ENCODE measurements at places on chromosomes 16 and 17.
A peak's percentile ranks its signal among the peaks of the same experiment; 100 is the strongest.

DNA sequence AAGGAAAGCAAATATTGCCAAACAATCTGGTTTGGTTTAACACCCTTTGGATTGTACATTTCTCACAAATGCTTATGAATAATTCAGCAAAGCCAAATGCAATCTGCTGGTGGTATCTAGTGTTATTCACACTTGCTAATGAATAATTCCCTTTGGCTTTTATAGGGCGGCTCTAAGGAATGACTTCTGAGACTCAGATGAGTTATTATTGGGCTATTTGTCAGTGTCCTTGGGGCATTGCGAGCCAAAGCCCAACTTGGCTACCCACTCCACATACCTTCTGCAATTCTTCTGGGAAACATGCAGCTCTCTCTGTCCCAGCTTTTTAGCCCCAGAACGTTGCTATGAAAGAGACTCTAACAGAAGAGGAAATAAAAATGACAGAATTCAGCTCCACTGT, 41.1 kb downstream of the FTO start:
- DNase-seq, result no peak

GRCh38 chr16:86479419-86479818, 30.9 kb upstream of the FOXF1 start:
- no peak for DNase-seq

GRCh38 chr16:85485379-85485778, 127.7 kb upstream of the GSE1 start:
- peak; percentile 70 for DNase-seq

DNA sequence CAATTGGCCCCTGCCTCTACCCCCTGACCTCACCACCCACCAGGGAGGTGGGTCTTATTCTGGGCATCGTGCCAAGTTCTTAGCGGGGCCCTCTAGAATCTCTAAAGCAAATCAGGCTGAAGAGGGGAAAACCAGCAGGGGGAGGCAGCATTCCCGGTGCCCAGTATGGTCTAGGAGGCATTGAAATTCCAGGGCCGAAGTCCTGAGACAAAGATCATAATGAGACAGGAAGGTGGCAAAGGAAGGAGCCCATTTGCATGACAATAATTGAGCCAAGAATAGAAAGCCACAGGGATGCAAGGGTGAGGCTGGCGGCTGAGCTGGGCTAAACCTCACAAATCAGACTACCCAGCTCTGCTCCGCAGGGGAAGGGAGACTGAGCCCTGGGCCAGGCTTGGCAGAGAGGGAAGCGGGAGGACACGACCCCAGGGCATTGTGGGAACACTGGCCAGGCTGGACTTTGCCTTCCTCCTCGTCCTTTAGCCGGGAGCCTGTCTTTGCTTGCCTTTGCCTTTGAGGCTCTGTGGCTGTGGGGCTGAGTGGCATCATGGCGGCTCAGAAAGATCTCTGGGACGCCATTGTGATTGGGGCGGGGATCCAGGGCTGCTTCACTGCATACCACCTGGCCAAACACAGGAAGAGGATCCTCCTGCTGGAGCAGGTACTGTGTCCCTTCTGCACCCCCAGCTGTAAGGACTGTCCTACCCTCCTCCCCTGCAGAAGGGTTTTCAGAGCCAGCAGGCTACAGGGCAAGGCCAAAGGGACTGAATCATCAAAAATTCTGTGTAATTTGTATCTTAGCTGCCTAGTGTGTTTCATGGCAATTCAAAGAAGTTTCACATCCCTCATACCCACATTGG, at the start of gene PIPOX:
PIPOX (plus strand) TSS at position 463 of the 860 bp plus-strand sequence; CDS start at position 548, 85 bp downstream.
- DNase-seq, result peak; percentile 98

DNA sequence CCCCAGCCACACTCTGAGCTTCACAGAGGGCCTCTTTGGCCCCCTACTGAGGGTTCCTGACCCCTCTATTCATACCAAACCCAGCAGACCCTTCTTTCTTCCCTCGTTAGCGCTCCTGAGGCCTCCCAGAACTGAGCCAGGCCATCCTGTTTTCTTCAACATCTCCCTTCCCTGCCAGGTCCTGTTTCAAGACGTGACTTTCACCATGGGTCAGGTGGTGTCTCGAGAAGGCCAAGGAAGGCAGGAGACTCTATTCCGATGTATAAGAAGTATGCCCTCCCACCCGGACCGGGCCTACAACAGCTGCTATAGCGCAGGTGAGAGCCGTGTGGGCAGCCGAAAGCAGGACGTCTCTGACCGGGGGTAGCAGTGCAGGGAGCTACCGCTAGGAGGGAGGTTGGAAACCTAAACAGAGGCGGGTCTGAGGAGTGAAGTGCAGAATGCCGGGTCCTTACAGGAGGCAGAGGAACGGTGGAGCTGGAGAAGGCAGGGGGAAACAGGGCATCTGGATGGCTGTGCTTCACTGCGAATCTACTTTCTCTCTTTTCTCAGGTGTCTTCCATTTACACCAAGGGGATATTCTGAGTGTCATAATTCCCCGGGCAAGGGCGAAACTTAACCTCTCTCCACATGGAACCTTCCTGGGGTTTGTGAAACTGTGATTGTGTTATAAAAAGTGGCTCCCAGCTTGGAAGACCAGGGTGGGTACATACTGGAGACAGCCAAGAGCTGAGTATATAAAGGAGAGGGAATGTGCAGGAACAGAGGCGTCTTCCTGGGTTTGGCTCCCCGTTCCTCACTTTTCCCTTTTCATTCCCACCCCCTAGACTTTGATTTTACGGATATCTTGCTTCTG, 1.3 kb upstream of the SENP3 start:
- no peak for DNase-seq

- DNase-seq, result no peak
Measured at GRCh38 chr17:2304931-2305330, 1.2 kb downstream of the SRR start.

DNA sequence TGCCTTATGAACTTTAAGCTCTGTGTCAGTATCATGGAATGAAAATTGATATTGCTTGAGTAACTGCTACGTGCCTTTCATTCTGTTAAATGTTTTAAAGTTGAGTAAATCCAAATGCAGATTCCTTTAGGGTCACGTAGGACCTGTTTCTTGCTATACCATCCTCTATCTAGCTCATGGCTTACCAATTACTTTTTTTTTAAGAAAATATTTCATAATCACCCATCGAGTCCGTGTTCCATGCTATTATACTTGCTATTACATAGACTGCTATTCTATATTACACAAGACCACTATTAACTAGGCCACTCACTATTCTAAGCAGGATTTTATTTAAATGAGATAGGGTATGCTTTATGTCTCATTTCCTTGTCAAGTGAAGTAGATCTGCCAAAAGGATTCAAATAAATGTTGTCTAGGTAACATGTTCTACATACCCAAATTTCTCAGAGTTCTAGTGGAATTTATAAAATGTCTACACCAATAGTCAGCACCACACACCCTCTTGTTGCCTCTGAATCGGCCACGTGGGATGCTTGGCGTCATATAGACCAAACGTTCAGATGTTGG, 11.9 kb downstream of the ANKFN1 start:
- DNase-seq, result no peak

GRCh38 chr17:77190576-77190975, 49.8 kb downstream of the SEC14L1 start:
- DNase-seq, result no peak

DNA sequence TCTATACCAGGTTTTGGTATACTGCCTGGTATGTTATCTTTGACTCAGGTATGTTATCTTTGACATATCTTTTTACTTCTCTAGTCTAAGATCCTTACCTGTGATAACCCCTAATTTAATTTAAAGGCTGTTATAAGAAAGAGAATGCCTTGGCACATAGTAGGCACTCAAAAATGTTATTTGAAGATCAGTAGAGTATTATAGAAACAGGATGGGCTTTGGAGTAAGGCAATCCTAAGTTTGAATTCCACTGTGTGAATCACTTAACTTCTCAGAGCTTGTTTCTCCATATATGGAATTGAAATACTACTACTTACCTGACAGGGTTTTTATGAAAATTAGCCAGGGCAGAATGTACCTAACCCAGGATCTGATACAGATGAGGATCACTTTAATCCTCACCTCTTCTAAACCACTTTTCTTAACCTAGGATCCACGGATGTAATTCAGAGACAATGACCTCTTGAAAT, 1.2 kb downstream of the BRIP1 start:
- DNase-seq, result no peak

GRCh38 chr16:67423015-67423414, 6.7 kb upstream of the ZDHHC1 start:
- DNase-seq, result no peak

DNA sequence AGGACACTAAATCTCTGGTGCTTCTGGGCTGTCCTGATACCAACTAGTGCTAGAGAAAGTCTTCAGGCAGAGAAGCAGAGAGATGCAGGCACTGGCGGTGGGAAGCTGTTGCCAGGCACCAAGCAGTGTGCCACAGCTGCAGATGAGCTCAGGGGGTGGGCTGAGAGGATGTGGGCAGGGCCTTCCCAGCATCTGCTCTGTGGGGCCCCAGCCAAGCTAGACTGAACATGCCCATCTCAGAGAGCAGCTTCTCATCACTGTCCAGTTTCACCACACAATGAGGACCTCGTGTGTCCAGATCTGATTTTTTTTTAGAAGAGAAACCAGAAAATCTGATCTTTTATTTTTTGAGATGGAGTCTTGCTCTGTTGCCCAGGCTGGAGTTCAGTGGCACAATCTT, 17.1 kb downstream of the PSKH1 start:
- no peak for DNase-seq

DNA sequence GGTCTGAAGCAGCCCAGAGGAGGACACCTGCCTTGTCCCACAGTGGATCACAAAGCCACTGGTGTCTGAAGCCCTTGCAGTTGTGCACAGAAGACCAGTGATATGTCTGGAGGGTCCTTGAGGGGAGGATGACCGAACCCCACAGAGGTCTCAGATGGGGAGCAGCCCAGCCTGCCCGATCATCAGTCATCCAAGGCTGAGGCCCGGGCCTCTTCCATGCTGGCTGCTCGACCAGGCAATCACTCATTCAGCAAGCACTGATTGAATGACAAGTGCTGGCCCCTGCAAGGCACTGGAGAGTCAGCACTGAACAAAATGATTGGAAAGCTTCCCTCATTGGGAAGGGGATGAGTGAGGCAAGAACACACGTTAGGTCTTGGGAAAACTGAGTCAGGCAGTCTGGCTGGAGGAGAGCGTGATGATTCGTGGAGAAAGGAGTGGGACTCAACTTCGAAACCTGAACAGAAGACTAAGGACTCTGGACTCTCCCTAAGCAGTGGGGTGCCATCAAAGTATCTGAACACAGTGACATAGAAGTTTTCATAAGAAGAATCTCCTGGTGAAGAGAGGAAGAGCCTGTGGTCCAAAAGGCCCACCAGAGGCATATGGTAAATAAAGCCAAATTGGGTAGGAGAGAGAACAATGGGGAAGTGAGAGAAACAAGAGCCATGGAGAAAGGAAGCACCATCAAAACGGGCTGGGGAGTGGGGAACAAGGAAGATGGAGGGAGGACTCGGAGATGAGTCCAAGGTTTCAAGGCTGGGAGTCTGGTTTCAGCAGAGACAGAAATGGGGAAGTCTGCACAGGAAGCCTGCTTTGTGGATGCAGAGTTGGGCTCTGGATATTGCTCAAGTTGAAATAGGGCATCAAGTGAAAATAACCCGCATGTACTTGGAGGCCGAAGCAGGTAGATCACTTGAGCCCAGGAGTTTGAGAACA, 10.2 kb downstream of the PIK3R5 start:
- DNase-seq, result no peak

DNA sequence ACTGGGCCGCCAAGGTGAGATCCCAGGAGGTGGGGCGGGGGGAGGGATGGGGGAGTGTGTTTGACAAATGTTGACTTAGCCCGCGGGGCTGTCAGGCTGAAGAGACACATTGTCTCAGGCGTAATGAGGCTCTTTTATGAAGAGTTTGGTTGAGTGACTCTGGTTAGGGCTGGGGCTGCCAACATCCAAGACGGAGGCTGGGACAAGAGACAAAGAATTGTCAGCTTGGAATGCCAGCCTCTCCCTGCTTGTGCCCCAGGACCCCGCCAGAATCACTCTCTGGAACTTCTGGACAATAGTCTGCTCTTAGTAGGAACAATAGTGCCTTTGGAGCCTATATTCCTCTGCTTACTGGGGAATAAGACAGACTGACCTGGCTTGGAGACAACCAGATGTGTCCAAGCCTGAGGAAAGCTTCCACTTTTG, 24.0 kb downstream of the PCTP start:
- no peak for DNase-seq

- no peak for DNase-seq
Measured at GRCh38 chr16:29012913-29013553, 28.2 kb downstream of the LAT start.

DNA sequence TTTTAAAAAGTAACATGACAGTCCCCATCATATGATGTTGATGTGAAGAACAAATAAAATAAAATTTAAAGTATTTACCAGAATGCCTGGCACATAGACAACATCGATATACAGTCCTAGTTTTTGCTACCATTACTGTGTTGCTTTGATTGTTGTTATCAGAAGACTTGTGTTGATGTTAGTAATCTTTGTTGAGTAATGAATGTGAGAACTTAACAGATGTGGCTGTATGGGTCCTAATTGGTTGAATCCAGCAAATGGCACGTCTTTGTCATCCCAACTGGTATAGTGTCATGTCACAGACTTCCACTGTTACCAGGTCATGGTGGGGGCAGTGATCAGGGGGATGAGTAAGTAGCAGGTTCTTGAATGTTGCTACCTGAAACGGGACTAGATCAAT, 1151.4 kb upstream of the CDH8 start:
- DNase-seq, result no peak

DNA sequence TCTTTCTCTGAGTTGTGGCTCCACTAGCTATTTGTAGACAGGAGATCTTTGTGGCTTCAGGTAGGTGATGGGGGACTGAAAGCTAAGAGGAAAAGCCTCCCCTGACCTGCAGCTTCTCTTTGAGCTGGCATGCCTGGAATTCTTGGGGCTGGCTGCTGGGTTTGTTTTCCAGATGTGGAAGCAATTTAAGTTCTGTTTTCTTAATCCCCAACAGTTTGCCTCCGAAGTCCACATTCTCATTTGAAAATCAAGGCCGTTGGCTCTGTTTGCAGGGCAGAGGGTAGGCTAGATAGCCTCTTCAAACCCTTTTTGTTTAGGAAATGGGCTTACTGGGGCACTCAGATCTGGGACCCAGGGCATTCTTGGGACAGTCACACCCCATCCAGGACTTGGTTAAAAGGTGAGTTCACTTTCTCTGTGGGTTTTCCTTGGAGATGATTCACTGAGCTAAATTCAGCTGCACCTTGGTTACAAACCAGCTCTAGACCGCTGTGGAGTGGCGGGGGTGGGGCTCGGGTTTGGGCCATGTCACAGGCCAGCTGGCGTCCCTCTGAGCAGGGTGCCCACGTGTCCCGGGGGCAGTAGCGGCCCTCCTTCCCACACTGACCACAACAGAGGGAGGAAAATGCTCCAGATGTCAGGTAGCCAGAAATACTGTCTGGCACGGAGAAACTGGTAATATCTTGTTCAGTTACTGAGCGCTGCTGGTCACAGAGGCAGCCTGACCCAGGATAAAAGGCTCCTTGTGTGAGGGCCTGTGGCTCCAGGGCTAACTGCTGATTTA, 108.5 kb downstream of the RAB11FIP4 start:
- no peak for DNase-seq

- DNase-seq, result no peak
Measured at GRCh38 chr16:85042606-85043005, 15.0 kb downstream of the KIAA0513 start.

DNA sequence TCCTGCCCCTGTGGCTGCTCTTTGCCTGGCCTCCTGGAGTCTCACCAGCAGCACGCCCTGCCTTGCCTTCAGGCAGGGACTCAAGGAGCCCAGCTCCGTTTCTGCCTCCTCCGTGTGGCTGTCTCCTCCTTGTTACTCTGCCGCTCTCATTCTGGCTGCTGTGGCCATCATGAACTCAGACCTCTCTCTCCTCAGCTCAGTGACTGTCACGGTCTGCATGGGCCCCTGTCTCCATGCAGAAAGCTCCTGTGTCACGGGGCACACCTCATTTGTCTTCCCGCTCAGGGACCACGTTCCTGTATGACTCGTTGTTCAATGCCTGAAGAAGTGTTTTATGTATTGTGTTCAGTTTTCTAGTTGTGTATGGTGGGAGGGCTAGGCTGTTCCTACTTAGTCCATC, 25.3 kb downstream of the RPTOR start:
- DNase-seq, result no peak

All from NCI-H1417 treated with DMSO at 0.1 percent for 48 hours (cell line).